ENCODE measurements at places on chromosomes 6 and 20. TPM values are rescaled to one million over a fixed set of nuclear protein-coding genes. Genes with fewer than 3 reads are reported as not detected.

DNA sequence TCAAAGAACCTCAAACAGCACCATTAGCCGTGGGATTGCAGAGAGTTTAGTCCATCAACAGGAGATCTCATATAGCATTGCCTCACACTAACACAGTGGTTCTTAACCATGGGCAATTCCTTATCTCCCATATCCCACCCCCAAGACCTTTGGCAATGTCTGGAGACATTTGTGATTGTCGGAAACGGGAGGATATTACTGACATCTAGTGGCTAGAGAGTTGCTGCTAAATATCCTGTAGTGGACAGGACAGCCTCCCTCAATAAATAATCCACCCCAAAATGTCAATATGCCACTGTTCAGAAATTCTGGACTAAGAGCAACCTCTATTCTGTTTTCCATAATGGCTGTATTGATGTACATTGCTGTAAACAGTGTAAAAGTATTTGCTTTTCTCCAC is 210.1 kb upstream of the CCN2 start:
- no peak for DNase-seq
- peaks cover 22% of the 10 kb centered on the region for H3K4me1 ChIP-seq
- peaks cover 5% of the 10 kb centered on the region for H3K36me3 ChIP-seq
- no peak overlapping the region for H3K4me3 ChIP-seq
- no peaks in the 10 kb centered on the region for H3K27me3 ChIP-seq

C20orf144 gene
- total RNA-seq = 0.17 TPM

DNA sequence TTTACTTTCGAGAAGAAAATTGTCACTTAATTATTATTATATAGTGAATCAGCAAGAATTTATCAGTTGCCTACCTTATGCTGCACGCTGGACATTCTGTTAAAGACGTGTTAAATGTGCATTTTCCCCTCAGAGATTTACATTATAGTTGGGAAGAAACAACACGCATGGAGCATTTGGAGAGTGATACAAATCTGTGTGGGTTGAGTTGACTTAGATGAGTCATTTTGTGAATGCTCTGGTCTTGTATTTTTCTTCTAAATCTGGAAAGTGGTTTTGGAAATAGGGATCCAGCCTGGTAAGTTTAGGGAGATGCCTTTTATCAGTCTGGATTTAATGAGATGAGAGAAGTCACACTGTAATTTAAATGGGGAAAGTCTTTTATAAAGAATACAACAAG is 24.0 kb upstream of the SMIM26 start:
- no peaks in the 10 kb centered on the region for H3K27me3 ChIP-seq
- H3K27ac ChIP-seq = no peak overlapping the region
- DNase-seq = no peak
- no peaks in the 10 kb centered on the region for H3K4me1 ChIP-seq

RNF39 gene
- total RNA-seq = not detected

TLDC2 gene
- not detected for total RNA-seq

Data from chondrocyte (in vitro differentiated cells).